ENCODE measurements at places on chromosomes 3 and 15. TPM values are rescaled to one million over a fixed set of nuclear protein-coding genes. Genes with fewer than 3 reads are reported as not detected.

GALNT15 gene
- total RNA-seq: 2.1 TPM

TM6SF1 gene
- total RNA-seq: 1.5 TPM

CIDEC gene
- total RNA-seq: 4.5 TPM

ATP13A4 gene
- 17.9 TPM for total RNA-seq

PLSCR2 gene
- 0.94 TPM for total RNA-seq

ANKRD34C gene
- not detected for total RNA-seq

IFT80 gene
- total RNA-seq: 13.1 TPM

CCR3 gene
- not detected for total RNA-seq

ECE2 gene
- not detected for total RNA-seq

LMAN1L gene
- total RNA-seq: not detected

Measured in colonic mucosa (tissue), 4 donors.